ENCODE measurements at places on chromosomes 1 and 21.

- no peak for DNase-seq
Observed at GRCh38 chr21:34227386-34227852, 136.4 kb upstream of the KCNE2 start.

GRCh38 chr1:150552128-150552910, 3.1 kb downstream of the ADAMTSL4 start:
- no peak for DNase-seq

DNA sequence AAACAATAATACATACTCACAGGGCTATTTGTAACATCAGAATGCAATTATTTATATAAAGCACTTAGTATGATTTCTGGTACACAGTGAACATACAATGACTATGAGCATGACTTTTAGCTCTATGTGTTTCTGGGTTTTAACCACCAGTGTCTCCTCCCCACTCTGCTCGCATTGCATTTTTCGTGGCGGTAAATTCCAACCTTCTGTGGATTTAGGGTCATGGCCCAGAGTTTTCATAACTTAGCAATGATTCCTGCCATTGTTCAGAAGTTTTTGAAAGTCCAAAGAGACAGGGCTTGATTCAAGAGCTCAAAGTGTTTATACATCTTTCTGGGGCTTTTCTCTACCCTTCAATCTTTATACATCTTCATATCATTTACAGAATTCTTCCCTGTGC, 191.3 kb downstream of the BACH1 start:
- no peak for DNase-seq

DNA sequence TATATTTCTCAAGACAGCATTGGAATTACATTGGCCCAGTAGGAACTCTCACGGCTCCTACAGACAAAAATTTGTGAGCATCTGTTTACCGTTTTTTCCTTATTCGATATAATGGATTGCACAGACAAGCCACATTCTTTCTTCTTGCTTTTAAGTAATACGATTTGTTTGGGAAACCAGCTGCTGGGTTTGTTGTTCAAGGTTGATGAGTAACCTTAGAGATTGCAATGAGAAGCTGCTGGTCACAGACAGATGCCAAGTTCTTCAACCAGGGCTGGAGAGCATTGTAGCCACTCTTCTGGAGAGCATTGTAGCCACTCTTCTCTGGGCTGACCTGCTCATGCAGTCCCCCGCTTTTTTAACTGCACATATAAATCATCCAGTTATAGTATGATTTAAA, 1.4 kb upstream of the MIA3 start:
- no peak for DNase-seq

DNA sequence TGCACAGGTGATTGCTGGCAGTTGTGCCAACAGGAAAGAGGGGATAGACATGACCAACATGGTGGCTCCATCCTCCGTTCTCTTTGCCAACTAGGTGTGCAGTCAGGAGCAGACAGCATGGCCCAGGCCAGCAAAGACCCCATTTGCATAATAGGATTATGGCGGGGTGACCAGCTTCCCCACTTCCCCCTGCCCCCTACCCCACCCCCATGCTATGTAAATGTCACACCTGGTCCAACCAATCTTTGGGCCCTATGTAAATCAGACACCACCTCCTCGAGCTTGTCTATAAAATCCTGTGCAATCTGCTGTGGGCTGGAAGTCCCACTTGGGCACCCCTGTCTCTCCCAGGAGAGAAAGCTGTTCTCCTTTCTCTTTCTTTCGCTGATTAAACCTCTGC, 146.0 kb downstream of the SLC30A10 start:
- no peak for DNase-seq

DNA sequence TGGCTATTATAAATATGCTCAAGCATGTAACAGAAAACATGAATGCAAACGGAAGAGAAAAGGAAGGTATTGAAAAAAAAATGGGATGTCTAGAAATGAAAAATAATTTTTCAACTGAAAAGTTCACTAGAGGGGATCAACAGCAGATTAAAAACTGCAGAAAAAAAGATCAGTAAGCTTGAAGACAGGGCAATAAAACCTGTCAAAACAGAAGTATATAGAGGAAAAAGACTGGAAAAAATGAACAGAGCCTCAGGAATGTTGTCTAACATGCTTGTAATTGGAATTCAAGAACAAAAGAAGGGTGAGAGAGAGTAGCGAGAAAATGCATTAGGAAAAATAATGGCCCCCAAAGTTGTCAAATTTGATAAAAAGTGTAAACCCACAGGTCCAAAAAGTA, 29.6 kb downstream of the CRYAA start:
- no peak for DNase-seq

GRCh38 chr1:71835442-71835813, 446.9 kb downstream of the NEGR1 start:
- DNase-seq, result no peak

GRCh38 chr1:27179979-27180378, 25.1 kb upstream of the SLC9A1 start:
- DNase-seq, result no peak

GRCh38 chr21:46411236-46411635, 47.5 kb upstream of the DIP2A start:
- DNase-seq, result no peak

GRCh38 chr1:185539277-185539943, 194.8 kb upstream of the HMCN1 start:
- DNase-seq, result no peak

GRCh38 chr1:42669936-42670335, 11.7 kb downstream of the PPIH start:
- DNase-seq, result no peak

- DNase-seq, result no peak
Observed at GRCh38 chr1:97245682-97246081, 524.1 kb downstream of the PTBP2 start.

- DNase-seq, result no peak
Observed at GRCh38 chr1:212451416-212452322, 18.9 kb downstream of the NENF start.

- no peak for DNase-seq
Observed at GRCh38 chr1:215878843-215879242, 311.7 kb downstream of the KCTD3 start.

DNA sequence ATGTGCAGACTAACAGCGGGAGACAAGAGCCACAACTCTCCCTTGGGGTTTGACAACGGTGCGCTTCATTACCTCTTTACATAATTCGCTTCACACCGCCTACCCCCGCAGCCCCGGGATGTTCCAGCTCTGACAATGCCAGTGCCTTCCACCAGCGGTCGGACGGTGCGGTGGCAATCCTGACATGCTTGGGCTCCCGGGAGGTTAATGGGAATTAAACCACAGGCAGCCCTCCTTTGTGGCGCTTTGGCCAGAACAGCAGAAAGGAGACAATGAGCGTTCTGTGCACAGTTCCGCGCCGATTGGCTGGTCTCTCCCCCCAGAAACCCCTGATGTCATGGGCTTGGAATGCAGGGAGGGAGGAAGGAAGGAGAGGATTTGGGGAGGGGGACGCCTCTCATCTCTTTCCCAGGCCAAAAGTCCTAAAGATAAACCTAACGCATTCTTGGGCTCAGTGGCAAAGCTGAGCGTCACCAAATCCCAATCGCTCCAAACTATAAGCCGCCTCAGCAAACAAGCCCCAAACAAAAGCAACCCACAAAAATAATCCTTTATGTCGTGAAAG, 1.3 kb downstream of the CNN3 start:
- no peak for DNase-seq

GRCh38 chr21:45295576-45296365, 8.1 kb upstream of the POFUT2 start:
- no peak for DNase-seq

- no peak for DNase-seq
Observed at GRCh38 chr1:37105911-37106310, 71.6 kb upstream of the GRIK3 start.

- DNase-seq, result no peak
Observed at GRCh38 chr1:228420968-228421826, 4.5 kb upstream of the TRIM17 start.

GRCh38 chr21:16570856-16571255, 841.1 kb downstream of the USP25 start:
- DNase-seq, result no peak

DNA sequence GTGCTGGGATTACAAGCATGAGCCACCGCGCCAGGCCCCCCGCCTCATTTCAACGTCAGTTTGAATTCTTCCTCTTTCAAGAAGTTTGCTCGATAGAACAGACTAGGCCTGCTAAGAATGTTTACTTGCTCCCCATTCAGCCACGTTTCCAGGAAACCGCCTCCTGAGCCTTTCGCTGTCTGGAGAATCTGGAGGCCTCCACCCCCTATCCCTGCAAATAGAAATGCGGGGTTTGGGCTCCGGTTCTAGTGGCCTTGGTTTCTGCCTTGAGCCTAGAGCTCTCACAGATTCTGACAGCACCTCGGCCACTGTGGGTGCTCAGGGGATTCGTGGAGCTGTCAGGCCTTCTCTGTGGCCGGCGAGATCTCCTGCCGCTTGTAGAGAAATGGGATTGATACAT, 84.3 kb downstream of the UBIAD1 start:
- DNase-seq, result no peak

GRCh38 chr1:227778401-227778947, 37.0 kb upstream of the PRSS38 start:
- DNase-seq, result no peak

GRCh38 chr1:110087812-110088738, 17.6 kb upstream of the ALX3 start:
- DNase-seq, result no peak

GRCh38 chr1:83960669-83961277, 38.2 kb downstream of the TTLL7 start:
- DNase-seq, result no peak

GRCh38 chr1:38991638-38992411, 749 bp downstream of the AKIRIN1 start:
- DNase-seq, result no peak

DNA sequence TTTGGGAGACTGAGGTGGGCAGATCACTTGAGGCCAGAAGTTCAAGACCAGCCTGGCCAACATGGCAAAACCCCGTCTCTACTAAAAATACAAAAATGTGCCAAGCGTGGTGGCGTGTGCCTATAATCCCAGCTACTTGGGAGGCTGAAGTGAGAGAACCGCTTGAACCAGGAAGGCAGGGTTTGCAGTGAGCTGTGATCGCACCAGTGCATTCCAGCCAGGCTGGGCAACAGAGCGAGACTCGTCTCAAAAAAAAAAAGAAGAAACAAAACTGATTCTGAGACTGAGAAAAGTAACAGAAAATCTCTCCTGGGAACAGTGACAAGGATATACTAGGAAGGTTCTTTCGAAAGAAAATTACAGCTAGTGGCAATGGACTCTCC, 20.9 kb downstream of the USP48 start:
- no peak for DNase-seq

GRCh38 chr1:221740993-221741702, 741 bp downstream of the DUSP10 start:
- DNase-seq, result no peak

DNA sequence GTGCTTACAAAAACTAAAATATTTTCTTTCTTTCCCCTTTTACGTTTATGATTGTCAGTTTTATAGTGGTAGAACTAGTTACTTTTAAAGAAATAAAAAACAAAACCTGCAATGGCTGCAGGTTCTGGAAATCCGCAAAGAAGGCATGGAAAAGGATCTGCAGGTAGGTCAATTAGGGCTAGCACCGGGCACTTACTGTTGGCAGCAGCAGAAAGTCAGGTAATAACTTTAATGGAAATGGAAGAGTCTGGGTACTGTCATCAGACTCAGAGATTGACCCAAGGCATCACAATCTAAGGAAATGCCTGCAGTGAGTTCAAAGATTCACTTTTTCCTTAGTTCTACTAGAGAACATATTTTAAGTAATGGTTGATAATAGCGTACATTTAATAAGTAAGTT, 1136.3 kb upstream of the B3GALT2 start:
- DNase-seq, result no peak

GRCh38 chr1:248688527-248689298, 13.9 kb downstream of the OR14I1 start:
- DNase-seq, result no peak

DNA sequence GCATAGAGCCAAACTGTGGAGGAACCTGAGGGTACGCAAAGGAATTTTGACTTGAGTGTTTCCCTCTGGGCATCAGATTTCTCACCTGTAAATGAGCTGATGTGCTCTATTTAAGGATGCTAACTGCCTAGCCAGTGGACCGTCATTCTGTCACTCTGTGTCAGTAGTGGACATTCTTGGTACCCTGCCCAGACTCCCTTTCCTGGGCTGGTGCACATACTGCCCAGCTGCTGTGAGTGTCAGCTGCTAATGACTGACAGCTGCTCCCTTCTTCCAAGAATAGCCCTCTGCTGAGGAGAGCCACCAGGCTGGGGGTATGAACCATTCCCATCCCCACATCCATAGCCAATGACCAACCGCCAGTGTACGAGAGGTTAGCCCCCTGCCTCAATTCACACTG, 193.1 kb upstream of the DAB1 start:
- no peak for DNase-seq

DNA sequence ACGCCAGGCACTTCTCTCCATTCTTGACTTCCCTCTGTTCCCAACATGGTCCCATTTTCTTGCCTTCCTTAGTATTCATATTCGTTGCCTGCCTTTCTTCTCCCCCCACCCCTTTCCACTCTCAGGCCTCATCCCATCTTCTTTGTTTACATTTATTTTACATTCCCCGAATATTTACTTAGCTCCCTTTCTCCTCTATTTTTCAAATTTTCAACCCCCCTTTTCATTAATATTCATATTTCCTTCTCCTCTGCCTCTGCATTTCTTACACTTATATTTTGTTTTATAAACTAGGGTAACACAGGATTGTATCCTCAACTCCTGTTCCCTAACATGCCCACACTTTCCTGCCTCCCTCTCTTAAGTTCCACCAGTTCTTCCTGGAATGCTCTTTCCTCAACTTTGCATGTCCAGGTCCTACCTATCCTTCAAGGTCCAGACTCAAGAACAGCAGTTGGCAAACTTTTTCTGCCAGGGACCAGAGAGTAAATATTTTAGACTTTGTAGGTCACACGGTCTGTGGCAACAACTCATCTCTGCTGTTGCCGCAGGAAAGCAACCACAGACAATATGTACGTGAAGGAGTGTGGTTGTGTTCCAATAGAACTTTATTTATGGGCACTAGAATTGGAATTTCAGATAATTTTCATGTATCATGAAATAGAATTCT, 29.8 kb upstream of the A3GALT2 start:
- no peak for DNase-seq

- no peak for DNase-seq
Observed at GRCh38 chr1:83717785-83718184, 281.1 kb downstream of the TTLL7 start.

DNA sequence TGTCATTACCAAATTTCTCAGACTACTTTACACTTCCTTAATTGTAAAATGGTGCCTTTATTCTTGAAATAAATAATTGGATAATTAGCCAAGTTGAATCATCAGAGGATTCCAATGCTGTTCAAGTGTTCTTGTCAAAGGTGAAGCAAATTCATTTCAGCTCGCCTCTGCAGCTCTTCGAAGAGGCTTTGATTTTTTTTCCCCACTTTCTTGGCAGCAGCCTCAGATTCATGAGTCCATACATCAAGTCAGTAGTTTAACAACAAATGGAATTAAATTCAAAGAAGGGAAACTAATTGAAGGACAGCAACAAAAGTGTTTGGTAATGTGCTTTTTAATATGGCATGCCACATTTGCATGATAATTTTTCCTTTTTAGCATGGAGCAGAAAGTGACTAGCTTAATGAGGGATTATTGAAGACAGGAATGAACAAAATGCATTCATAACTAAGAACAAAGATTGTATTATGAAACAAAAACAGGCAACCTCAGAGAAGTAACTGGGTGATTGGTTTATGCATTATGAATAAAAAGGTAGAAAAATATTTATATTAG, 239.0 kb downstream of the USH2A start:
- no peak for DNase-seq

Data from cortex of kidney (tissue), 1 donor.